ENCODE measurements at places on chromosomes 13 and 19.

GRCh38 chr13:99282264-99283231 is 24.4 kb upstream of the GPR18 start:
- no peak for DNase-seq

- no peak for DNase-seq
Observed at GRCh38 chr19:23318143-23318542, 67.9 kb upstream of the ZNF724 start.

- DNase-seq: no peak
Observed at GRCh38 chr19:14322889-14323463, 58.3 kb upstream of the ADGRE5 start.

GRCh38 chr13:113945857-113946408 is 27.9 kb downstream of the C13orf46 start:
- DNase-seq: no peak

GRCh38 chr19:33804021-33804799 is 7.5 kb downstream of the KCTD15 start:
- DNase-seq: no peak

DNA sequence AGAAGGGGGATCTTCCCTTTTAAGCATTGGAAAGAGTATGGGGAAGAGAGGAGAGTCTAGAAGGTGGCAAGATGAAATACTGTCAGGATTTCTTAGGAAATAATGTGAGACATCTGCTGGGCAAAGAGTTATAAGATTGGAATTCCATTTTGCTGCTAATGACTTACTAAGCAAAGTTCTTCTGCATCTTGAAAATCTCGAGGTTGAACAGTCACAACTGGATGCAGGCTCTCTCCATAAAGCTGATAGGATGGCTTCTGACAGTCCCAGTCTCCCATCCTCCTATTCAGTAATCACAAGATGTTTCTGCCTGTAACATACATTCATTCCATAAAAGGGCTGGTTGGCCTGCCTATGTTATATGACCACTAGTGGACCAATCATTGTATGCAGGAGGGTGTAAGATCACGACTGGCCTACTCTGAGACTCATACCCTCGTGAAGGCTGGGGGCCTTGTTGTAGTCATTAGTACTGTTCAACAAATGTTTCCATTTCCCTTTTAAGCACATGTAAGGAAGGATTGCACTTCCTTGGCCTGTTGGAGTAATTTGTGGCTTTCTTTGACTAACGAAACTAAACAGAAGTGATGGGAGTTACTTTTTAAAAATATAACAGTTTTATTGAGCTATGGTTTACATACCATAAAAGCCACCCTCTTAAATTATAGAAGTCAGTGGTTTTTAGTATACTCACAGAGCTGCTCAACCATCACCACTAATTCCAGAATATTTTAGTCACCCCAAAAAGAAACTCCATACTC is 45.0 kb upstream of the TDRD3 start:
- DNase-seq: peak; percentile 2

DNA sequence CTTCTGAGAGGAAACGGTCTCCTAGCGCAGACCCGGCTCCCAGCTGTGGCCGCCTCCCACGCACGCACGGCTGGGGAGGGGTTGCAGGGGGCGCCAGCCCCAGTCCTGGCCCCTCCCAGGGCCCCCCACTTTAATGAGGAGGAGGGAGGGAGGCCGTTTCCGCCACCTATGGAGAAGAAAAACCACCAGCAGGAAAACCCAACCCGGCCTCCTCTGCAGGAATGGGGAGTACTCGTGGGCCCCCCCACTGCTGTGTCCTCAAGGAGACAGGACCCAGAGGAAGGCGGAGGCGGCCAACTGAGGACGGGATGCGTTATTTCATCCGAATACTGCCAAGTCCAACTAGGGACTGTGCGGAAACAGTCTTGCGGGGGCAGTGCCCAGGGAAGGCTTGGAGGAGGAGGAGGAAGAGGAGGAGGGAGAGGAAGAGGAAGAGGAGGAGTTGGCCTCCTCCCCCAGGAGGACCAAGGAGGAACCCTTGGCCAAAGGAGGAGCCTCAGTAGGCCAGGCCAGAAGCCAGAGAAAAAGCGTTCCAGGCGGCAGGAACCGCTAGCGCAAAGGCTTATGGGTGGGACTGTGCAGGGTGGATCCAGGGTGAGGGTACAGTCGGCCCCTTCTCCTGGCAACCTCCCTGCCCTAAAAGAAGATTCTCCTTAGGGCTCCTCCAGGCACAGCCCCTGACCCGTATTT is 3.9 kb upstream of the SSBP4 start:
- peak; percentile 89 for DNase-seq

DNA sequence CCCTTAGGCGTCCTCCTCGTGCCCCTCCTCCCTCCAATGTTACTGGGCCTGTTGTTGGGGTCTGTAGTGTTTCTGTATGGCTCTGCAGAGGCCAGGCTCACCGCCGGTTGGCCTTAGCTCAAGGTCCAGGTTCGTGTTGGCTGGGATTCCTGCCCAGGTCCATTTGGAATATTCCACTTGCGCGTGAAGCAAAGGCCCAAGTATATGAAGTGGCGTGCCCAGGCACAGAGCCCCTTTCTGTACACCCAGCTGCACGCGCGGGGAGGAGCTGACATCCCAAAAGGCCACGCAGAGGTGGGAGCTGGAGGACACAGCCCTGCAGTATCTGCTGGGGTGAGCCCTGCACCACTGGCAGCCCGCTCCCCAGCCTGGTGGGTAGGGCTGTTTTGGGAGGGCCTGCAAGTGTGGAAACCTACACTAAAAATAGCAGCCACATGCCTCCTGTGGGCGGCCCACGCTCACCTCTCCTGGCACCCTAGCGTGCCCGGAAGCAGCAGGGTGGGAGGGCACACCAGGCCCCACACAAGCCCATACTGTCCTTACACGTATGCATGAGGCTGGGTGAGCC is 30.2 kb downstream of the CRTC1 start:
- no peak for DNase-seq

DNA sequence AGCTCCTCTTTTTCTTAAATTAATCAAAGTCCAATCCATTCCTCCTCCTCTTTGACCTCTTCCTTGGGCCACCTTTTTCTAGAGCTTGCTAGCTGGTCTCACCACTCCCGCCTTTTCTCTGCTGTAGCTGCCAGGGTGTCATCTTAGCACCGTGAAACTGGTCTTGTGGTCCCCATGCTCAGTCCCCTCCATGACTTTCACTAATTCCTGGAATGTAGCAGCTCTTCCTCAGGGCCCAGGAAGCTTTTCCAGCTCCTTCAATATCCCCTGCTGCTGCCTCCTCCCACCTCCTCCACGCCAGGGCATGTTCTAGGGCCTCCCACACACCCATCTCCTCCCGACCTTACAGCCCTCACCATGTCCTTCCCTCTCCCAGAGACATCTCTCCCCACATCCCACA is 222.2 kb downstream of the MYO16 start:
- no peak for DNase-seq

GRCh38 chr13:72397265-72397664 is 330.2 kb downstream of the MZT1 start:
- DNase-seq: no peak

DNA sequence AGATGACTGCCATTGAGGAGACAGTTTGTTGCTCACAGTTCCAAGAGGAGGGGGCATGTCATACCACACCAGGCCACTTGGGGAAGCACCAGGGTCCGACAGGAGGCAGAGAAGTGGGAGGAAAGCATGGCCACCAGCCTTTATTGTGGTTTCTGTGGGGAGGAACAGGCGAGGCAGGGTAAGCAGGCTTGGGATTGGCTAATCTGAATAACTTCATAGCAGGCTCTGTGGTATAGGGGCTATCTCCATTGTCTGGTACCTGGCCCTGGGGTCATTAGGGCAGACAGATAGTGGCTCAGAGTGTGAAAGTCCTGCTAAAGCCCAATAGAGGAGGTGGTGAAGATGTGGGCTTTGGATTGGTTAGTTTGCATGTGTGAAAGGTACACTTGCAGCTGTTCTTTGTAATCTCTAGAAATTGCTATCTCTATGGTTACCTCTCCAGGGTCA is 35.5 kb downstream of the CBY2 start:
- no peak for DNase-seq

GRCh38 chr13:51336746-51337145 is 2.7 kb upstream of the SERPINE3 start:
- DNase-seq: no peak

- no peak for DNase-seq
Observed at GRCh38 chr19:14405380-14405757, 13.8 kb downstream of the DDX39A start.

GRCh38 chr13:105740739-105741138 is 794.7 kb downstream of the EFNB2 start:
- DNase-seq: no peak

- no peak for DNase-seq
Observed at GRCh38 chr13:49330546-49330864, 82.8 kb downstream of the CDADC1 start.
